ENCODE measurements at places on chromosomes 5 and 9.

GRCh38 chr5:43281840-43282658 is 31.2 kb downstream of the HMGCS1 start:
- DNase-seq: no peak

- DNase-seq: no peak
Measured at GRCh38 chr5:171492781-171493180, 73.3 kb downstream of the FGF18 start.

DNA sequence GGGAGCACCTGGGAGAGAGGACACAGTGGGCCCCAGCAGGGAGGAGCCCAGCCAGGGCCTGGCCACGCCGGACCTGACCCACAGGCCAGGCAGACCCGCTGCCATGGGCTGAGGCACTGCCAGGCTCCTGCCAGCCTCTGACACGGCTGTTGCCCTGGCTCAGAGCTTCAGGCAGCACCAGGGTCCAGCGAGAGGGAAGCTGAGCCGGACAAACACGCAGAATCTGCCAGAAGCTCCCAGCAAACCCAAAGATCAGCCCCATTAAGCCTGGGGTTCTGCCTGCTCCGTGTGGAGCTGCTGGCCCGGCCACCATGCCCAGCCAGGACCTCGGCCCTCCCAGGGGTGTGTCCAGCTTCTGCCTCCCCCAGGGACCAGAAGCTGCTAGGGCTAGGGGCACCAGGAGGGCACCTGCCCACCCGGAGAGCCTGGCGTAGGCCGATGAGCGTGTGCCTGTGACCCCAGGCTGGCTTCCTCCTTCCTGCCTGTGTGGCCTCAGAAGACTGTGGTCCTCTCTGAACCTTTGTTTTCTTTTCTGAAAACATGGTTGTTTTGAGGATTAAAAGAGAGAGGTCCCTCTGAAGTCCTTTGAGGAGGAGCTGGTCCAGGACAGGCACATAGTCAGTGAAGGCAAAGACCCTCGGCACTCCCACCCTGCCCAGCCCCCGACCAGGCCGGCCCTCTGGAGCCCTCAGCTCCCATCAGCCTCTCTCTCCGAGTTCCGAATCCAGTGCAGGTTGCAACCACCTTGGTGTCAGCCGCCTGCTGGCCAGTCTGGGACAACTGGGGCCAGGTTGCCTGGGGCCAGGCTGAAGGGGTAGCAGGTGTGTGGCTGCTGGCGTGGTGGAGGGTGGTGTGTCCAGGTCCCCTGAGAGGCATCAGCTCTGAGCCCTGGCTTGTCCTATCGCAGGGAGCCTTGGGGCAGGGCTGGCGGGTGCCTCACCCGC is 39.6 kb downstream of the KCNT1 start:
- no peak for DNase-seq

GRCh38 chr9:131960311-131960710 is 119.4 kb downstream of the MED27 start:
- no peak for DNase-seq

- peak; percentile 41 for DNase-seq
Measured at GRCh38 chr9:28121366-28121765, 548.1 kb upstream of the C9orf72 start.

GRCh38 chr5:139543423-139543991 is 17.6 kb upstream of the UBE2D2 start:
- no peak for DNase-seq

GRCh38 chr5:150299571-150300327 is 3.0 kb downstream of the ARSI start:
- no peak for DNase-seq

- no peak for DNase-seq
Measured at GRCh38 chr5:67337751-67338150, 141.2 kb upstream of the CD180 start.

GRCh38 chr9:107054146-107054545 is 191.2 kb downstream of the ZNF462 start:
- no peak for DNase-seq

DNA sequence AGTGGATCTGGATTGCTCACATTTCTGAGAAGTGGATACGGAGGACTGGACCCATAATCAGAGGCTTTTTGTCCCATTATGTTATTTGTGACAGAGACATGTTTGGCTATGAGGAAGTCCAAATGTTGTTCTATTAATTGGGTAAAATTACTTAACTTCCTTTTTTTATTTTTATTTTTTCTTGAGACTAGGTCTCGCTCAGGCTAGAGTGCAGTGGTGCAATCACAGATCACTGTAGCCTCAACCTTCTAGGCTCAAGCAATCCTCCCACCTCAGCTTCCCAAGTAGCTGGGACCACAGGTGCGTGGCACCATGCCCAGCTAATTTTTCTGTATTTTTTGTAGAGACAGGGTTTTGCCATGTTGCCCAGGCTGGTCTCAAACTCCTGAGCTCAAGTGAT is 11.9 kb upstream of the PGGT1B start:
- DNase-seq: no peak

GRCh38 chr9:116525611-116526010 is 161.5 kb upstream of the TRIM32 start:
- DNase-seq: no peak

GRCh38 chr9:99058964-99059921 is 45.7 kb upstream of the TGFBR1 start:
- DNase-seq: no peak

GRCh38 chr5:150672237-150672883 is 11.3 kb downstream of the MYOZ3 start:
- DNase-seq: peak; percentile 6
